Effector memory CD4-positive, alpha-beta T cell (primary cell): ENCODE measurements at places on chromosomes 3 and 15.

- H3K27me3 ChIP-seq, result no peaks in the 10 kb centered on the region
- H3K27ac ChIP-seq, result no peak overlapping the region
- no peaks in the 10 kb centered on the region for H3K36me3 ChIP-seq
Observed at GRCh38 chr3:24953060-24953771, 458.6 kb upstream of the THRB start.

- H3K27me3 ChIP-seq, result no peaks in the 10 kb centered on the region
- no peaks in the 10 kb centered on the region for H3K36me3 ChIP-seq
- H3K4me1 ChIP-seq, result no peaks in the 10 kb centered on the region
- H3K4me3 ChIP-seq, result no peak overlapping the region
- DNase-seq, result no peak
- H3K27ac ChIP-seq, result no peak overlapping the region
Observed at GRCh38 chr3:49566312-49566711, 12.0 kb downstream of the BSN start.

- peak overlapping the region; percentile 31 for H3K4me3 ChIP-seq
- peaks cover 42% of the 10 kb centered on the region for H3K4me1 ChIP-seq
- H3K27me3 ChIP-seq, result no peaks in the 10 kb centered on the region
- DNase-seq, result no peak
Observed at GRCh38 chr15:72227720-72228119, 3.3 kb downstream of the PKM start.

GRCh38 chr15:77525400-77525811, 104.7 kb downstream of the HMG20A start:
- H3K27ac ChIP-seq, result no peak overlapping the region
- DNase-seq, result no peak
- H3K4me3 ChIP-seq, result no peak overlapping the region
- no peaks in the 10 kb centered on the region for H3K36me3 ChIP-seq

DNA sequence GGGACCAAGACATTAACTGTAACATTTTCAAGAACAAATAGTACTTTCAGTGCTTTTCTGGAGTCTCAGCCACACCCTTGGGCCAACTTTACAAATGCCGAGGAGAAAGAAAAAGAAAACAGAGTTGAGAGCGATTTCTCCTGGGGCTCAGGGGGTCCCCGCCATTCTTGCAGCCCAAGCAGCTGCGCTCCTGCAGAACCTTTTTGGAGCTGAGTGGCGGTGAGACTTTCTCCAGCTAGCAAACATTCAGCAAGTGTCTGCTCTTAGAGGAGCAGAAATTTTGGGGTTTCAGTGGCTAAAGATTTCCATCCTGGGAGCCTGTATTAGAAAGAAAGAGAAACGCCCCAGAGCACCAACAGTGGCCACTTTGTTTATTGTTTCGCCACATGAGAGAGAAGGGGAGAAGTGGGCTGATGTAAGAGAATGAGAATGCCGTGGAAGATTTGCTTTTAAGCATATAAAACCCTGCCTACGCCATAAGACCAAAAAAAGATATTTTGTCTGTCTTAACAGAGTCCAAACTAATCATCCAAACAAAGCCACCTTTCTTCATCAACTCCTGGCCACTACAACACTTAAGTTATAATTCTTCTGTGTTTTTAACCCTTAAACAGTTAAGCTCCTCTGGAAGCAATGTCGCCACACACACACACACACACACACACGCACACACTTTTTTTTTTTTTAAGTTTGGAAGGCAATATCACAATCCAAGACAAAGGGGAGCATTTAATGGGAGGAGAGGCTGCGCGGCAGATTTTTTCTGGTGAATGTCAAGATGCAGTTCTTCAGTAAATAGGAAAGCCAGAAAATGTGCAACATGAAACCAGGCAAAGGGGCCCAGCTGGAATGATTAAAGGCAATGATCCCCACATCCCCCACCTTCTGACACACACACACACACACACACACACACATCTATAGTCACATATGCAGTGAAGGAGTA, 19.2 kb downstream of the EID1 start:
- H3K4me3 ChIP-seq, result no peak overlapping the region
- no peaks in the 10 kb centered on the region for H3K4me1 ChIP-seq
